ENCODE measurements at places on chromosomes 11 and 22.
A peak's percentile ranks its signal among the peaks of the same experiment; 100 is the strongest.

- no peak for DNase-seq
These were observed 3.9 kb downstream of the PACSIN2 start for GRCh38 chr22:43011079-43011478.

- DNase-seq: no peak
These were observed 718.8 kb downstream of the CNTN5 start for GRCh38 chr11:99739464-99740089.

DNA sequence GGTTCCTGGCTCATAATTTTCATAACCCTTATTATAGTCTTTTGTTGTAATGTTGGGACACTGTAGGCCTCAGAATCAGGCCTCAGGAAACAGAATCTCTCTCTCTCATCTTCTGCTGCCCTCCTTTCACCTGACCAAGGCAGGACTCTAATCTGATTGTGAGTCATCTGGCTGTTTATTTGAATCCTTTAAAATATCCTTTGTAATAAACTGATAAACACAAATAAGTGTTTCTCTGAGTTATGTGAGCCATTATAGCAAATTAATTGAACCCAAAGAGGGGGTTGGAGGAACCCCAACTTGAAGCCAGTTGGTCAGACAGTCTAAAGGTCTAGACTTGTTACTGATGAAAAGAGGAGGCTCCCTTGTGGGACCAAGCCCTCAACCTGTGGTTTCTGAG is 30.6 kb downstream of the ACER3 start:
- DNase-seq: no peak

DNA sequence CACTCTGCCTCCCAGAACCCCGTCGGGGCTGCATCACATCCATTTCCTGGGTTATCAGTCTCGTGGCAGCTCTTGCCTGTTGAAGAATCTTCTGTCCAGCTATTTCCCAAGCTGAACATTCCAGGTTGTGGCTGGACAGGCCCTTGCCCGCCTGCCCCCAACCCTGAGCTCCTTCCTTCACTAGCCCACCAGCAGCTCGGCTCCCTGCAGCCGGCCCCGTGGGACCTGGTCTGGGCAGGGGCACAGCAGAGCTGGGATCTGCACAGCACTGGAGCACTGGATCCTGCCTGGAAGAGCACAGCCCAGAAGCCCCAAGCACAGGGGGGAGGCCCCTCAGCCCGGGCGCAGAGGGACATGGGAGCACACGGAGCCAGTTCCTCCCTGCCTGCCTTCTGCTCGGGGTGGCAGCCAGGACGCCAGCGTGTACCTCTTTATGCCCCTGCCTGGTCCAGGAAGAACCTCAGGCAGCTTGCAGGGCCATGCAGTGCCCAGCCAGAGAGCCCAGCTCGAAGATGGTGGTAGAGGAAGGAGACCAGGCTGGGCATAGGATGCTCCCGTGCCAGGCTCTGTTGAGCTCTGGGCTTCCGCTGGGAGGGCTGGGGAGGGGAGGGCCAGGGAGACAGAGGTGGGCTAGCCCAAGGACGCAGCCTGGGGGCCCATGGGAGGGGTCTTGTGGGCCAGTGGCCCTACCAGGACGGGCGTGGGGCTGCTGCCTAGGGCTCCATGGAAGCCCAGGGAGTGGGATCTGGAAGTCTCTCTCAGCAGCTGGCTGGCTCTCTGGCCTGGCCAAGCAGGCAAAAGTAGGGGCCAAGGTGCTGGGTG is 16.6 kb upstream of the GNB1L start:
- no peak for DNase-seq

GRCh38 chr22:44261861-44262595 is 50.7 kb downstream of the SHISAL1 start:
- DNase-seq: peak; percentile 31

GRCh38 chr11:107118025-107118720 is 99.9 kb upstream of the GUCY1A2 start:
- no peak for DNase-seq

GRCh38 chr11:95999711-96000406 is 76.0 kb upstream of the MTMR2 start:
- DNase-seq: no peak

DNA sequence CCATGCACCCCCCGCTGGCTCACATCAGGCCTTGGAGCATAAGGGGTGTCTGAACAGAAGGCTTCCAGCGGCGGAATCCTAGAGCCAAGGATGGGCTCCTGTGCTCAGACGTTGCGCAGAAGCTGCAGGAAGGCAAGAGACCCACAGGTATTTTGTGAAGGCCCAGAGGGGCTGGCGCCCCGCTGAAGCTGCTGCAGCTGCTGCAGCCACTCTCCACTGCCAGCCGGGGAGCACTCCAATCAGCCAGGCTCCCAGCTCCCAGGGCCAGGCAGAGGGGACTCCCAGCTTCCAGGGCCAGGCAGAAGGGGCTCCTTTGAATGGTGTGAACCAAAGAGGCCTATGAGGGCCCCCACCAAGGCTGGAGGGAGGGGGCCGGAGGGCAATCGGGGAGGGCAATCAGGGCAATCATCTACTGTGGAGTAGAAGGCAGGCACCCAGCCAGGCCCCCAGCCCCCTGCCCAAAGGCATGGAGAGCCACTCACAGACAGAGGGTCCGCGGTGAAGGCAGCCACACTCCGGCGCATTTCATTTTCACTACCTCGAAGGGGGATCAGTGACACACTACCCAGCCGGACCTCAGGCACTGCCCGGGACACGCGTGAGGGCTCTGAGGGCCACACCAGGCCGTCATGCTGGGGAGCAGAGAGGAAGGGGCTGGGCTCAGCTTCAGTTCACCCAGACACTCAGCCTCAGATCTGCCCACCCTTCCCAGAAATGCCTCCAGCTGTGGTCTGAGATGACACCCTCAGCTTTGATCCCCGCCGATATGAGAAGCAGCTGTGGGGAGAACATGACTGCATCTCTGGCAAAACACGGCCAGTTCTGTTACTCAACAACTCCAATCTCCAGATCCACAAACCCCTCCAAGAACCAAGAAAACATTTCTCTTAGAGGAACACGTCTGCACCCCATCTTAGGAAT is 11.6 kb upstream of the PDE2A start:
- DNase-seq: peak; percentile 62

- no peak for DNase-seq
These were observed 16.0 kb upstream of the LINC01488 start for GRCh38 chr11:69465236-69466000.

DNA sequence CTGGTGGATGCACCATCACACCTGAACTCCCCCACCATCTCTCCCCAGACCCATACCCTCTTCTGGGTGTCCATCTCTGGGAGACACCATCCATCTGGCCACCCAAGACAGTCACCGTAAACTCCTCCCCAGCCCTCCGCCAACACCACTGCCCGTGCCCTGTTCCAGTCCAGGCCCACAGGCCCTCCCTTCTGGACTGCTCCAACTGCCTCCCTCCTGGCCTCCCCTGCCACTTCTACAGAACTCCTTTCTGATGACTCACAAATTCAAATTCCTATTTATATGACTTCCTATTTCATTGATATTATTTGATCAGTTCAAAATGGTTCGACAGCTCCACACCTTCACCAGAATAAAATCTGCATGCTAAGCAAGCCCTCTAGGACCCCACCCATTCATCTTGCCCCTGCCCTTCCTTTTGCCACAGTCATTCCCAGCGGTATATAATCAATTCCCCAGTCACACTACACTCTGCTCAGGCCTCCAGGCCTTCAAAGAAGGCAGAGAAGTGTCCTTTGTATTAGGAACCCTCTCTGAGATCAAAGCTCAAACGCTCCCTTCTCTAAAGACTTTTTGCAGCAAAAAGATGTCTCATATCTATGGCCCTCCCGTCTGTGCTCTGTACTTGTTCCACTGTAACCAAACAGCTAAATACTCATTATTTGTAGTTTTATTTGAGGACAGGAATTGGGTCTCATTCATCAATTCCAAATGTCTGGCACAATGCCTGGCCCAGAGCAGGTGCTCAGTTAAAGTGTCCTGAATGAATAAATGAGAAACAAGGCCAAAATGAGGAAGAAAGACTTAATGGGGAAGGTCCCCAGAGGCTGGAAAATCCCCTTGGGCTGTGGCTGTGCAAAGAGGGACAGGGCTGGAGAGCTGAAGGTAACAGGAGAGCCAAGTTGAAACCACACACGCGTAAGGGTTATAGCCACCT is 29.0 kb downstream of the MYH9 start:
- DNase-seq: no peak

All from ovary (tissue), 10 donors.